HFFc6 (cell line): ENCODE measurements at places on chromosomes 12 and 14.
A peak's percentile ranks its signal among the peaks of the same experiment; 100 is the strongest.

DNA sequence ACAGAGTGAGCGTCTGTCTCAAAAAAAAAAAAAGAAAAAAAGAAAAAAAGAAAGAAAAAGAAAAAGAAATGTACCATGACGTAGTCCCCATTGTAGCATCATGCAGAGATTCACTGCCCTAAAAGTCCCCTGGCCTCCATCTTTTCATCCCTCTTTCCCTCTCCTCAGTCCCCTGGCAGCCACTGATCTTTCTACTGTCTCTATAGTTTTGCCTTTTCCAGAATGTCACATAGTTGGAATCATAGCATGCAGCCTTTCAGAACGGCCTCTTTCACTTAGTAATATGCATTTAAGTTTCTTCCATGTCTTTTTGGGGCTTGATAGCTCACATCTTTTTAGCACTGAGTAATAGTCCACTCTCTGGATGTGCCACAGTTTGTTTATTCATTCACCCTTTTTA, 60.5 kb upstream of the NCOR2 start:
- DNase-seq, result no peak

GRCh38 chr14:30496852-30497251, 62.1 kb upstream of the G2E3 start:
- DNase-seq, result no peak

GRCh38 chr14:91229743-91230200, 14.7 kb downstream of the GPR68 start:
- peak; percentile 57 for DNase-seq

- DNase-seq, result no peak
Observed at GRCh38 chr12:100359248-100359647, 2.4 kb downstream of the SLC17A8 start.

DNA sequence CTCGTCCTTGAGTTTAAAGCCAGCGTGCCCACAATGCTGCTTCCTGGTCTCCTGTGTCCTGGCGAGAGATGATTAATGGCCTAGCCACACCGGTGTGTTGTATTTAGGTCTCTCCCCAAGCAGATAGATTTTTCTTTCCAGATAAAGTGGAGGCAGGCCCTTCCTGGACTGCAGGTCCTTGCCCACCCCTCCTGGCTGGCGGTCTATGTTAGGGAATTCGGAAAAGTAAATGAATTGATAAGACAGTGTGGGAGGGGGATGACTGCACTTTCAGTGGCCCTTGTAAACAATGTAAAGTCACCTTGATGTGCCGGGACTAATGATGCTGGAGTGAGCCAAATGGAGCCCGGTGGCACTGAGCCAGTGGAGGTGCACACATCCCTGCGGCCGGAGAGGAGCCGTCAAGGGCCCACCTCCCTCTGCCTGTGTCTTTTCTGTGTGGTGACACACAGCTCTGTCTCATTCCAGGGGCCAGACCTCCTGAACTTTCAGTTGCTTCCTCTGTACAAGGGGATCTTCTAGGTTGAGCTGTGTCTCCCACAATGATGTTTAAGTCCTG, 70.6 kb upstream of the ESRRB start:
- DNase-seq, result no peak

GRCh38 chr12:109878749-109879148, 1.6 kb downstream of the GLTP start:
- DNase-seq, result no peak

- no peak for DNase-seq
Observed at GRCh38 chr12:110597885-110598284, 14.8 kb upstream of the PPTC7 start.

GRCh38 chr14:33480887-33481184, 470.0 kb downstream of the EGLN3 start:
- no peak for DNase-seq

DNA sequence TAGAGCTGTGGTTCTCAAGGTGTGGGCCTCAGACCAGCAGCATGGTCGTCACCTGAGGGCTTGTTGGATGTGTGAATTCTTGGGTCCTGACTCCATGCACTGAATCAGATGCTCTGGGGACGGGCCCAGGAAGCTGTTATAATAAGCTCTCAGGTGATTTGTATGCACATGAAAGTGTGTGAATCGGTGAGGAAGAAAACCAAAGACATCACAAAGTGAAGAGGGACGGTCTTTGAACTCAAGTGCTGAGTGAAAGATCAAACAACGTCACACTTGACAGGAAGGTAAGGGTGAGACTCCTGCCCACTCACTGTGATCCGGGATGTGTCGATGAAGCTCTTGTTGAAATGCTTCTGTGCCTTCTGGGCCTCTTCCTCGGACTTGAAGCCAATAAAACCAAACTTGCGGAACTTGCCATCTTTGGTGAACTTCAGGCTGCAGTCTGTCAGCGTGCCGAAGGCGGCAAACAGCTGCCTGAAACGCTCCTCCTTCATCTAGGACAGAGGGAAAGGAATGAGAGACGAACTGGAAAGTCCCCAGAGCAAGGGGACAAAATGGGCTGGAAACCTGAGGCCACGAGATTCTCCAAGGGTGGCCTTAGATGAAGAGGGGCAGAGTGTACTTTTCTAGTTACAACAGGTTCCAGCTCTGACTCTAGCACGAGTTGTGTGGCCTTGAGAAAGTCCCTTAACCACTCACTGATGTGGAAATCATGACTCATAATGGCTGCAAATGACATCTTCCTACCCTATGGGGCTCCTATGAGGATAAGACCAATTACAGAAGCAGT, 4.0 kb downstream of the RBM19 start:
- peak; percentile 57 for DNase-seq

DNA sequence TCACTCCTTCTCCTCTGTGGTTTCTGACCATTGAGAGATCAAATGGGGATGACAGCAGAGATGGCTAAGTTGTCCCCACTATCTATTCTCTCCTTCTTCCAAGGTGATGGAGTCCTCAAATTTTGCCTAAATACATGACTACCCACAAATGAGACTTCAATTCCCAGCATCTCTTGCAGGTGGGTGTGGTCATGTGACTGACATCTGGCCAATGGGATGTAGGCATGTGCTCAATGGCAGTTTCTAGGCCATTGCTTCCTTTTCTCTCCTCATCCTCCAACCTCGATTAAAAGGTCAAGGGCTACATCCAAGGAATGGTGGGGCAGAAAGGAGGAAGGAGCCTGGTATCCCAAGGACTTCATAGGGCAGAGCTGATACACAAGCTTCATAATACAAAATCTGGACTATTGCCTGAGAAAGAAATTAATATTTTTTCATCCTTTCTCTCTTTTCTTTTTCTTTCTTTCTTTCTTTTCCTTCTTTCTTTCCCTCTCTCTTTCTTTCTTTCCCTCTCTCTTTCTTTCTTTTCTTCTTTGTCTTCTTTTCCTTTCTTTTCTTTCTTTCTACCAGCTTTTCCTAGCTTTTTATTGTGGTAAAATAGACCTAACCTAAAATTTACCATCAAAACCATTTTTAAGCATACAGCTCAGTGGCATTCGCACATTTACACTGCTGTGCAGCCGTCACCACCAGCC, 100.9 kb upstream of the PRB2 start:
- no peak for DNase-seq

DNA sequence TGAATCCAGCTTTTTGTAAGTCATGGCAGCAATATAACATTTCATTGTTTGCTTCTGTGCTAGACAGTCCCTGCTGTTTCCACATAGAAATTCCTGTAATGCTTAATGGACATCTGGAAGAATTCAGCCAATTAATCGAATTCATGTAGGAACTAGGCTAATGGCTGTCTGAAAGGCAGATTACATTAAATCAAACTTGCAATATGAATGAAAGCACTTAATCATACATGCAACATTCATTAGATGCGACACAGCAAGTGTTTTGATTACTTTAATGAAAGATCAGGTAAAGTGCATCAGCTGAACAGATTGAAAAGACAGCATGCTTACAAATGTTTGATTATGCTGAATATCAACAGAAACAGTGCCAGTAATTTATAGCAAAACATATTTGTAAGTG, 24.1 kb upstream of the INSM2 start:
- DNase-seq, result no peak

DNA sequence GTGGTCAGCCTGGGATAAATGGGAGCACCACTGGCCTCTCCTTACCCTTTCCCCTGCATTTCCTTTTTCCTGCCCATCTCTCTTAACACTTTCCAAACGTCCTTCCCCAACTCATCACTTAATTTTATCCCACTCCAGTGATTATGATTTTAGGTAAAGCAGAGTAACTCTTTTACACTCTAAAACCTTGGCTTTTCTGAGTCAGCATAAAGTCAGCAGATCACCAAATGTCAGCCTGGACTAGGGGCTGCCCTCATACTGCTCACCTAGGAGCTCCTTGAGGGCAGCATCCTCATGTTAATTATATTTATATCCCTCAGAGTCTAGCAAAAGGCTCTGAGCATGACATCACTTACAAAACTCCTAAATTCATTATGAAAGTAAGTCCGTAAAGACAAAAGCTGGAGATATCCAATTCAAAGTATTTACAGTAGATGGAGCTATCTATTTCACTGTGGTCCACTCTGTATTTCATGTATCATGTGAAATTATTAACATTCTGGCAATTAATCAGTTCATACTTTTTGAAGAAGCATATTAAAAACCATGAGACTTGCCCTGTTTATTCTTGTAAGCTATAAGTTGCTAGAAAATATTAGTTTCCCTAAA, 17.0 kb upstream of the DICER1 start:
- DNase-seq, result no peak

GRCh38 chr14:32230695-32231280, 27.7 kb upstream of the RNU6-8 start:
- peak; percentile 87 for DNase-seq

- DNase-seq, result no peak
Observed at GRCh38 chr14:72332046-72332445, 399.8 kb downstream of the RGS6 start.

DNA sequence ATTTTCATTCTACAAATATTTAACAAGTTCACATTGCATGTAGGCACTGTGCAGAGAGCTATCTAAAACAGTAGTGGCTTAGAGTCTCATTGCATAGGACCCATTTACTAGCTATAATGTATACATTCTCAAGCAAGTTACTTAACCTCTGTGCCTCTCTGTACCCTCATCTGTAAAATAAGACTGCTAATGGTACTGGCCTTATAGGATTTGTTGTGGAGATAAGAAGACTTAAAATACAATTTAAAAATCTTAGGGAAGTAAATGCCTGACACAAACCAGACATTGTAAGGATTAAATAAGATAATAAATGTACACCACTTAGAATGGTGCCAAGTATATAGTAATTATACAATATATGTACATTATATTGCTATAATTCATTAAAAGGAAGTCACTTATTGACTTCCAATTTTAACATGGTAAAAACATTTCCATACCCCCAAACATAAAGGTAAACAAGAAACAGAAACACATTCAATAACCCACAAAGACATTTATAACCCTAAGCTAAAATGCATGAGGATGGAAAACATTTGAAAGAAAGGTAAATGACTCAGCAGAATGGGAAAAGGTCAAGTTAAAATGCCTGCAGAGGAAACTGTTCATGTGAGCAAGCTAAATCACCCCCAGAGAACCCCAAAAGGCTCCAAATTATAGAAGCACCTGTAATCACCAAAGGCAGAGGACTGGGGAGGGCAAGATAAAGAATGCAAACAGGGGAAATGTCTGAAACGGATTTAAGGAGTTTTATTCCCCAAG, 30.8 kb downstream of the RPS6KA5 start:
- no peak for DNase-seq

- DNase-seq, result no peak
Observed at GRCh38 chr14:103716091-103716801, 636 bp downstream of the ZFYVE21 start.

DNA sequence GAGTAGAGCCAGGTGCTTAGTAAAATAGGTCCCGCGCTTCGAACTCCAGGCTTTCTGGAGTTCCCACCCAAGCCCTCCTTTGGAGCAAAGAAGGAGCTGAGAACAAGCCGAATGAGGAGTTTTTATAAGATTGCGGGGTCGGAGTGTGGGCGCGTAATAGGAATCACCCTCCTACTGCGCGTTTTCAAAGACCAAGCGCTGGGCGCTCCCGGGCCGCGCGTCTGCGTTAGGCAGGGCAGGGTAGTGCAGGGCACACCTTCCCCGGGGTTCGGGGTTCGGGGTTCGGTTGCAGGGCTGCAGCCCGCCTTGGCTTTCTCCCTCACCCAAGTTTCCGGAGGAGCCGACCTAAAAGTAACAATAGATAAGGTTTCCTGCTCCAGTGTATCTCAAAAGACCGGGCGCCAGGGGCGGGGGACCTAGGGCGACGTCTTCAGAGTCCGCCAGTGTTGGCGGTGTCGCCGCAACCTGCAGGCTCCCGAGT, 3.6 kb downstream of the SSTR1 start:
- no peak for DNase-seq

- DNase-seq, result peak; percentile 57
Observed at GRCh38 chr12:52082988-52083637, 3.6 kb downstream of the SMIM41 start.

DNA sequence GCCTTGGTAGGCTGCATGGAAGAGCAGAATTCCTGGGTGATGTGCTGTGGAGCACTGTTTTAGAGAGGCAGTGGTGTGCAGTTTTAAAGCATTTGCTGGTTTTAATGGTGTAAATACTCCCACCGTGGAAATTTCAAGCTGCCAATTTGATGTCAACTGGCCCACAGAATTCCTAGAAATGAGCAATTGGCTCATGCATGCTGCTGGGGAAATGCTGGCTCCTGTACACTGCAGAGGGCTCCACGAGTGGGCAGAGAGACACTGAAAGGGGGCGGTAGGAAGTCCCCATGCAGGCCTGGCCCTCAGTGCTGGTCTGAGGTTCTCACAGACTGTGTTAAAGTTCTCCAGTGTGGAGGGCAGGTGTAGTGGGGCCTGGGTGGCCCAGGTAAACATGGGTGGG, 99.4 kb upstream of the NTF3 start:
- DNase-seq, result no peak

DNA sequence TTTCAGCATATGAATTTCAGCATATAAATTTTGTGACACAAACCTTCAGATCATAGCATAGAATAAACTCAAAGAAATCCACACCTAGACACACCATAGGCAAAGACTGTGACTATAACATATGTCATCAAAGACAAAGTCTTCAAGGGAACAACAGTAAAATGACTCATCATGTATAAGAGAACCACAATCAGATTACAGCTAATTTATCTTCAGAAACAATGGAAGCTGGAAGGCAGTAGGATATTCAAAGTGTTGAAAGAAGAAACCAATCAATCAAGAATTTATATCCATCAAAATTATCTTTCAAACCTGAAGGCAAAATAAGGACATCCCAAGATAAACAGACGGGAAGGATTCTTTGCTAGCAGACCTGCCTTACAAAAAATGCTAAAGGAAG, 29.0 kb downstream of the DLK1 start:
- peak; percentile 35 for DNase-seq

DNA sequence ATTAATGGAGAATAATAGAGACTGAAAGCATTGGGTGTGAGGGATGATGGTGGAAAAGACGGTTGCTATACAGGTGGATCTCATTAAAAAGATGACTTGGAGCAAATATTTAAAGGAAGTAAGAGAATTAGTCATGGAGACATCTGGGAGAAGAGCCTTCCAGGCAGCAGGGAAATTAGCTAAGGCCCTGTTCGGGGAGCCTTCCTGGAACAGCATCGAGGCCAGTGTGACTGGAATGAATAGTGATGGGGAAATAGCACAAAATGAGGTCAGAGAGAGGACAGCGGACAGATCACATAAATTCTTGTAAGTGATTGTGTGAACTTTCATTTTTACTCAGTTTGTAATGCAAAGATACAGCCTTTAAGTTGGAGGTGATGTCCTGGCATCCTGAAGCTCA, 842.3 kb downstream of the SLC6A15 start:
- peak; percentile 90 for DNase-seq

GRCh38 chr14:103391048-103391447, 5.8 kb downstream of the MARK3 start:
- peak; percentile 57 for DNase-seq
